ENCODE measurements at places on chromosomes 1 and 21.
A peak's percentile ranks its signal among the peaks of the same experiment; 100 is the strongest.

GRCh38 chr1:183966487-183966886, 71.0 kb downstream of the COLGALT2 start:
- no peak for DNase-seq

- peak; percentile 48 for DNase-seq
These were observed 1.5 kb downstream of the STUM start for GRCh38 chr1:226549937-226550671.

GRCh38 chr1:39954324-39954869, 548 bp upstream of the MFSD2A start:
- DNase-seq = no peak

DNA sequence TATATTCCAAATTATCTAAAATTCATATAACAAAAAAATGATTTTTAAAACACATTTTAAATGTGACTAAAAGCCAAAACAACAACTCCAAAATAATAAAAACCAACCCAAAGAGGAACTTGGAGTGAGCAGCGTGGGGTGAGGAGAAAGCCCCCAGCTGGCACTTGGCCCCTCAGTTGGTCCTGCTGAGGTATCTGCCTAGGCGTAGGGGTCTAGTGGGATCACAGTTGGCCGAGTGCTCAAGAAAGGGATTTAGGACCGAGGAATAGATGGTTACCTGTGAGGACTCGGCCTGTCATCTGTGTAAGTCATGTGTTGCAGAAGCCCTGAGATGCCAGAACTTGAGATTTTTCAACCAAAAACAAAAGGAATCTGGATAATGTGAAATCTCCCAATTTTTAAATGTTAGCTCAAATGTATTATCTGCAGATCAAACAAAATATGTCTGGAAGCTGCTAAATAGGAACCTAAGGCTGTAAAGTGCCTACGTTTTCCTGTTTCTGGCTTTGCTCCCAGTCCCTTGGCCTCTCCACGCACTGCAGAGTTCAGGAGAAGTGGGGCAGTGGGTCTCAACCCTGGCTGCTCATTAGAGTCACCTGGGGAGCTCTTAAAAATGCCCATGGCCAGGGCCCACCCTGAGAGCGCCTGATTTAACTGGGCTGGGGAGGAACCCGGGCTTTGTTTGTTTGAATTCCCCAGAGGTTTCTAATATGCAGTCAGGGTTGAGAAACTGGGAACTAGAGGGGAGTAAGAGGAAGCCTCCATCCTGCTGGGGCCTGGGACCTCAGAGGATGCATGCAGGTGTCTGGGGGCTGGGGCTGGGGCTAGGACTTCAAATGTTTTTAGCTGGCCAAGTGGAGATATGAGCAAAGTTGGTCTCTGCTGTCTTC, 38.5 kb upstream of the LDLRAP1 start:
- peak; percentile 48 for DNase-seq

GRCh38 chr1:156376146-156376545, 7.1 kb downstream of the RHBG start:
- no peak for DNase-seq

GRCh38 chr21:36608897-36609225, 90.1 kb upstream of the SIM2 start:
- no peak for DNase-seq

DNA sequence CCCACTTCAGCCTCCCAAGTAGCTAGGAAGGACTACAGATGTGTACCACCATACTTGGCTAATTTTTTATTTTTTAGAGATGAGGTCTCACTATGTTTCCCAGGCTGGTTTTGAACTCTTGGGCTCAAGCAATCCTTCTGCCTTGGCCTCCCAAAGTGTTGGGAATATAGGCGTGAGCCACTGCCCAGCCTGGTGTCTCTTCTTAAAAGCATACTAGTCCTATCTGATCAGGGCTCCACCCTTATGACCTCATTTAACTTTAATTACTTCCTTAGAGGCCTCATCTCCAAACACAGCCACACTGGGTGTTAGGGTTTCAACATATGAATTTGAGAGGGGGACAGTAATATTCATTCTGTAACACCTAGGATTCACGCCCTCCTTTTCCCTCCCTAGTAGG, 130.9 kb downstream of the GLIS1 start:
- no peak for DNase-seq

DNA sequence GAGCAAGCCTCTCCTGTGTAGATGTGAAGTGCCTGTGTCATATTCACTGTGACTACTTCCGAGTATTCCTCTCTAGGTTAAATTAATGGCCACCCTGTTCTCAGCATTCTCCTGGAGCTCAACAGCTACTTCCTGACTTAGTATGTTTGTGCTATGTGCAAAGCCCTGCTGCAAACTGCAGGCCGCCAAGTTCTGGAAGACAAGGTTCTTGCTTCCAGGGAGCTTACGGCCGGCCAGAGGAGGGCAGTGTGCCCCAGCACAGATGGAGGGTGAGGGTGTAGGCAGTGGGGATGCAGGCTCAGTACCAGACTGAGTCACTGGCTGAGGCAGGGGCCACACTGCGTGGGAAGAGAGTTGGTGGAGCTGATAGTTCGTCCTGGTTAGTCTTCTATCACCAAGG, 43.2 kb downstream of the ELK4 start:
- DNase-seq = peak; percentile 50

- DNase-seq = peak; percentile 94
These were observed at the start of gene IVNS1ABP for GRCh38 chr1:185317034-185317885. Gene IVNS1ABP, minus strand, starts transcription at chr1:185317243. Its CDS starts 7,750 bp downstream, at chr1:185309493.

DNA sequence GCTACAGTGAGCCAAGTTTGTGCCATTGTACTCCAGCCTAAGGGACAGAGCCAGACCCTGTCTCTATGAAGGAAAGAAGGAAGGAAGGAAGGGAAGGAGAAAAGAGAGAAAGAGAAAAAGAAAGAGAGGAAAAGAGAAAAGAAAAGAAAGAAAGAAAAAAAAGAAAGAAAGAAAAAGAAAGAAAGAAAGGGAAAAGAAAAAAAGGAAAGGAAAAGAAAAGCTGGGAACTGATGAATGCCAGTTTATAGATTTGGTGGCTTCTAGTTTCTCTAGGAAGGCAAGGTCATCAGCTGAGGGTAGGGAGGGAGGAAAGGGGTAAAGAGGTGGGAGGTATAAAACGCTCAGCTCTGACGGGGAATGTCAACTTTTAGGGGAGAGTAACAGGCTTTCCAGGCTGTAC, 62.3 kb upstream of the AKT3 start:
- no peak for DNase-seq

DNA sequence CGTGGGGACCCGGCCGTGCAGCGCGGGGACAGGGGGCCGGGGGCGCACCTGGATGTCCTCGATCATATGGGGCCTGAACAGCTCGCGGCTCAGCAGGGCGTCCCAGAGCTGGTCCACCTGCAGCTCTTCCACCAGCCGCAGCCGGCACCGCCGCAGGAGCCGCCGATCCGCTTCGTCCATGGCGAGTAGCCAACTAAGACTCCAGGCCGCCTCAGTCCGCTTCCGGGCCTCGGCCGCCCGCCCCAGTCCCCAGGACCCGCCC, at the start of gene CASP9:
TSS of gene CASP9 (minus strand) at position 195 of the 262 bp plus-strand sequence. CDS start at position 180, 15 bp downstream.
- DNase-seq = no peak

DNA sequence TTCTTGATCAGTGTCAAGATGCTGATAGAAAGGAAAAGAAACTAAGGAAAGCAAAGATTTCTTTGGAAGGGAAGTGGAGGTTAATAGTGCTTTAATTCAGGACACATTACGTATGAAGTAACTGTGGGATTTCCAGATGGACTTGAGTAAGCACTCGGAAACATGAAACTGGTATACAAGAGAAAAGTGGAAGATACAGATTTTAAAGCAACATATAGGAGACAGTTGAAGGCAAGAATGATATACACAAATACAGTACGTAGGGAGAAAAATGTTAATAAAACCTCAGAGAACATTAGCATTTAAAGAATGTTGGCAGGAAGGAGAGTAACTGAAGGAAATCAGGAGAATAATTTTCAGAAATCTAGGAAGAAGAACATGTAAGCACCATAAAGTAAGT, 730.9 kb upstream of the ADGRL2 start:
- no peak for DNase-seq

- peak; percentile 59 for DNase-seq
These were observed 39.8 kb upstream of the C1orf105 start for GRCh38 chr1:172380441-172381244.

DNA sequence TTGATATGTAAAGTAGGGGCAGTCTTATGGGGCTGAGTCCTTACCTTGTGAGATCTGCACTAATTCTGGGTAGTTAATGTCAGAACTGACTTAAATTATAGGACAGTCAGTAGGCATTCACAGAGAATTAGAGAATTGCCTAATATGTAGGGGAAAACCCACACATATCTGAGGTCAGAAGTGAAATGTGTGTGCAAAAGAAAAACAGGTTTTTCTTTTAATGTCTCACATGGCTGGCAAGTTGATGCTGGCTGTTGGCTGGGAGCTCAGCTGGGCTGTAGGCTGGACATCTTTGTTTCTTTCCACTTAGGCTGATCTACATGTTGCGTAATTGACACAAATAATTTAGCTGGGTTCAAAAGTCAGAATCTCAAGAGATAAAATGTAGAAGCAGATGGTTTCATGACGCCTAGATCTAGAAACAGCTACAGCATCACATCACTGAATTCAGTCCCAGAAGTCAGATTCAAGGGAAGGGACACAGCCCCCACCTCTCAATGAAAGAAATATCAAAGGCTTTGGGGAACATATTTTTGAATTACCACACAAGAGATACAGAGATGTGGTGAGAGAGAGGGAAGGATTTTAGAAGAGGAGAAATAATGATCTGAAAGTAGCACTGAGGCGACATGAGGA, 98.9 kb downstream of the TNFSF18 start:
- DNase-seq = peak; percentile 95

DNA sequence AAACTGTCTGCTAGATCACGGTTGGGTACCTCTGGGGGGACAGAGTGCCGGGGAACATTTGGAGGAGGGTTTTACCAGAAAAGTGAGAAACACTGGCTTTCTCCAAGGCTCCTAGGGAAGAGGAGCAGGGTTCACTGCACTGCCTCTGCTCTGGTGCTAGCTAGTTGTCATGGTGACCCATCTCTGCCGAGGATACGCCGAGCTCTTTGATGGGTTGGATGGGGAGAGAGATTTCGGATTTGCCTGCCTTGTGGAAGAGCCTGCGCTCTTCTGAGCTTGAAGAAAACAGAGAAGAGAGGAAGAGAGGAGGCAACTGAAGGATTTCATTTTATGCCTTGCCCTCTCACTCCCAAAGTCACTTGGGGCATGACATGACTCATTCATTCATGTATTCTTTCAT, 92.1 kb downstream of the NAV1 start:
- no peak for DNase-seq

All from lung (tissue), 17 donors.